ENCODE measurements at places on chromosomes 3 and 15. TPM values are rescaled to one million over a fixed set of nuclear protein-coding genes. Genes with fewer than 3 reads are reported as not detected.

- no peak for DNase-seq
These were observed 34.9 kb upstream of the LINGO1 start for GRCh38 chr15:77667338-77668234.

- no peak for DNase-seq
These were observed 57.7 kb downstream of the PIK3R4 start for GRCh38 chr3:130688697-130689470.

Gene IQCF2
- total RNA-seq = not detected

Gene KNG1
- not detected for total RNA-seq

- DNase-seq = no peak
These were observed 151.1 kb downstream of the DOCK3 start for GRCh38 chr3:50825841-50826240.

Gene OSTN
- total RNA-seq = 13.9 TPM

DNA sequence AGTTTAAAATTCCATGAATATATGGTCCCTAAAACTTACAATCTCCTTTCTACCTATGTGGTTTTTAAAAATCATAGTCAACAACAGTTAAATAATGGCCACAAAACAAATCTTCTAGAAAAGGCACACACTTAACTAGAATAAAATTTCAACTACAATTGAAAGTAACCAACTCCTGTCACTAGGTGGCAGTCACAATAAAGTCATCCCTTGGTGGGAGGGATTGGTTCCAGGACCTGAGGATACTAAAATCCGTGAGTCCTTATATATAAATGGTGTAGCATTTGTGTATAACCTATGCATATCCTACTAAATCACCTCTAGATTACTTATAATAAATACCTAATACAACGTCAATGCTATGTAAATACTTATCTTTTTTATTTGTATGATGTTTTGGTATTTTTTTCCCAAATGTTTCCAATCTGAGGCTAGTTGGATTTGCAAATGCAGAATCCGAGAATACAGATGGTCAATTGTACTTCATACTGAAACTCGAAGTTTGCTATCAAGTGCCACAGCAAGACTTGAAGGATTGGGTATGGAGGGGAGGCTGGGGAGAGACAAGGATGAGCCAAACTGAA is 172.6 kb downstream of the FMN1 start:
- DNase-seq = no peak

Gene KCNH8
- 1.5 TPM for total RNA-seq

Measured in urinary bladder (tissue), 4 donors.